ENCODE measurements at places on chromosomes 3 and 15.
A peak's percentile ranks its signal among the peaks of the same experiment; 100 is the strongest.

- DNase-seq, result no peak
Measured at GRCh38 chr3:123861081-123861836, 22.9 kb downstream of the MYLK start.

- DNase-seq, result no peak
Measured at GRCh38 chr3:155196131-155197021, 97.1 kb downstream of the STRIT1 start.

GRCh38 chr15:73628976-73629797 lies 4.0 kb downstream of the NPTN start:
- peak; percentile 34 for DNase-seq

- no peak for DNase-seq
Measured at GRCh38 chr3:108333961-108334360, 37.6 kb downstream of the HHLA2 start.

GRCh38 chr3:178841011-178841410 lies 230.6 kb downstream of the ZMAT3 start:
- DNase-seq, result no peak

DNA sequence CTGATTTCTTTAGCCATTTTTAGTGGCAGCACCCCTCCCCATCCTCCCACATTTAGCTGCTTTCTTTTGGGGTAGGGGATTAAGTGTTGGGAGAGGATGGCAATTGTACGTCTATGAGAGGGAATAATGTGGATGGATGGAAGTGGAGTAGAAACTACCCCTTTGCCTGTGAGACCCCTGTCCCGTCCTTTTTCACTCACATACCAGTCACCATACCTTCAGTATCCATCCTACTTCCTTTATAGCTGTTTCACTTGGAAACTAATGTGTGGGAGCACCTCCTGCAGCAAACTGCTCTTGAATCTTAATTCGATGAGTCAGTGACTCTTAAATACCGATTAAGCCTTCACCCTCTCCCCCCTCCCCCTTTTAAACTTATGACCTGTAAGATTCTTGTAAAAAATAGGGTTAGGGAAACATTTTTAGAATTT lies 730 bp downstream of the SPRED1 start:
- no peak for DNase-seq
